Kidney (tissue), 22 donors: ENCODE measurements at places on chromosomes 3 and 15. TPM values are rescaled to one million over a fixed set of nuclear protein-coding genes. Genes with fewer than 3 reads are reported as not detected.

GRCh38 chr3:25573386-25574171, 91.1 kb downstream of the TOP2B start:
- no peak overlapping the region for H3K4me3 ChIP-seq
- H3K27ac ChIP-seq, result no peak overlapping the region
- no peaks in the 10 kb centered on the region for H3K27me3 ChIP-seq
- no peaks in the 10 kb centered on the region for H3K36me3 ChIP-seq
- no peaks in the 10 kb centered on the region for H3K4me1 ChIP-seq
- DNase-seq, result no peak

DNA sequence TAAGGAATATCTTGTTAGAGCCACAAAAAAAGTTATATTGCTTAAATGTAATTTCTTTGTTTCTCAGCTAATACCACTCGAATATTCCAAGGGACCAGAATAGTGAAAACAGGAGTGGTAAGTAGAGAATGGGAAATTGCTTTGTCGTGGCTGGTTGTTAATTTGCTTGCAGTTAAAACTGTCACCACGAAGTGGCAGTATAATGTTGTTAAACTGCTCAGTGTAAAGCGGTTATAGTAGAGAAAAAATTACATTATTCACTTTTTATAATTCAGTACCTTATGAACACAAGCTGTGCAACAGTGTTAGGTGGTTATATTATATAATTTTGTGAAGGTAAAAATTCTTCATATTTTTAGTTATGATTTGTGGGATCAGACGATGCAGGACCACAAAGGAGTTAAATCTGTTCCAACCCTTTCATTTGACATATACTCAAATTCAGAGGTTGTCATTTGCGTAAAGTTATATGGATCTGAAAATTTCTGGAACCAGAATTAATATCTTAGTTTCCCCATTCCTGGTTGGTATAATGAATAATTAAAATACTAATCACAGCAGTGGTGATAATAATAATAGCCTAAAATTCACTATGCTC, 171.8 kb downstream of the FEZF2 start:
- H3K4me3 ChIP-seq, result no peak overlapping the region
- H3K36me3 ChIP-seq, result no peaks in the 10 kb centered on the region
- no peak overlapping the region for H3K27ac ChIP-seq
- H3K27me3 ChIP-seq, result no peaks in the 10 kb centered on the region
- H3K4me1 ChIP-seq, result no peaks in the 10 kb centered on the region

DNA sequence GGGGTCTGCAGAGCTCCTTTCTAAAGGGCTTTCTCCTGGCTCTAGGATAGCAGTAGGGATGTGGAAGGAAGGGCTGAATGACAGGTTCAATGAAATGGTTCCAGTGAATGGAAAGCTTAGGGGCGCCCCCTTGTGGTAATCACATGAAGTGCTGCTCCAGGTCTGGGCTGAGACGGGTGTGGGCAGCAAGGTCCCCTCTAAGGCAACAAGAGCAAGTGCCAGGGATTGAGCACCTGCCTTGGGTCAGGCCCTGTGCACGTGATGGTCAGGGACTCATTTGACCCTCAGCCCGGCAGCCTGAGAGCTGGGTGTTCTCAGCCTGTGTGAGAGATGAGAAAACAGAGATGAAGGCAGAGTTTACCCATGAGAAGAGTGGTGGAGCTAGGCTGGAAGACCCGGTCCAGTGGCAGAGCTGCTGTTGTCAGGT, 12.1 kb upstream of the CX3CR1 start:
- DNase-seq, result peak; percentile 65
- H3K4me3 ChIP-seq, result no peak overlapping the region
- H3K4me1 ChIP-seq, result no peaks in the 10 kb centered on the region

- no peak for DNase-seq
- no peaks in the 10 kb centered on the region for H3K4me1 ChIP-seq
- H3K36me3 ChIP-seq, result no peaks in the 10 kb centered on the region
- no peaks in the 10 kb centered on the region for H3K27me3 ChIP-seq
Measured at GRCh38 chr3:80701349-80701748, 933.6 kb upstream of the ROBO1 start.

- H3K4me1 ChIP-seq, result no peaks in the 10 kb centered on the region
- DNase-seq, result no peak
- H3K27me3 ChIP-seq, result no peaks in the 10 kb centered on the region
- no peak overlapping the region for H3K4me3 ChIP-seq
- no peaks in the 10 kb centered on the region for H3K36me3 ChIP-seq
Measured at GRCh38 chr3:43117257-43117656, 11.4 kb upstream of the POMGNT2 start.

- no peaks in the 10 kb centered on the region for H3K27me3 ChIP-seq
- no peak for DNase-seq
- no peaks in the 10 kb centered on the region for H3K36me3 ChIP-seq
- no peak overlapping the region for H3K27ac ChIP-seq
Measured at GRCh38 chr3:61944726-61945125, 383.4 kb downstream of the PTPRG start.

DNA sequence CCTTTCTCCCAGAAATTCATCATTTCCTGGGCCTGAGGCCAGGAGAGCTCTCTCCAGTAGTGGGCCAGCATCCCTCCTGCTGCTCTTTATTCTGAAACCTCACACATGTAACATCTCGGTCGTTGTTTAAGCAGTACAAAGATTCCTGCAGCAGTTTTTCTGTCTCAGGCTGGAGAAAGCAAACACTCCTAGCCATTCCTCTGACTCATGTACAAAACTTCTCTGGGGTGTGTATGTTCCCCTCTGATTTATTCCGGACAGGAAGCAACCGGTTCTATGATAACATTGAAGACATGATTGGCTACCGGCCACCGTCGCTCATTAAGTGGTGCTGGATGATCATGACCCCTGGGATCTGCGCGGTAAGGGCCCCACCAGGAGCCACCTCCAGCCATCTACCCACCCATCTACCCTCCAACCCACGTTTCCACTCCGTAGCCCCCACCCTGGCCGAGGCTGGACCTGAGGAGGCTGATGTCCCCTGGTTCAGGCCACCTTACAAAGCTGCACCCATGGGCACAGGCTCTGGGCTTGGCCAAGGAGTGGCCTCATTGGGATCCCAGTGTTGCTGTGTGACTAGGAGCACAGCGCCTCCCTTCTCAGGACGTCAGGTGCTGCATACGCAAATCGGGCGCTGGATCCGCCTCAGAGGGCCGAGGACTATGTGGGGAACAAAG, 58.6 kb upstream of the SLC6A1 start:
- H3K36me3 ChIP-seq, result no peaks in the 10 kb centered on the region
- no peak for DNase-seq
- no peak overlapping the region for H3K27ac ChIP-seq
- H3K4me3 ChIP-seq, result no peak overlapping the region
- no peaks in the 10 kb centered on the region for H3K27me3 ChIP-seq

- DNase-seq, result peak; percentile 66
- H3K4me1 ChIP-seq, result no peaks in the 10 kb centered on the region
- no peak within 1 kb of the TSS for H3K27ac ChIP-seq
- H3K4me3 ChIP-seq, result no peak within 1 kb of the TSS
Measured at GRCh38 chr3:47578691-47579632, at the start of gene CSPG5. TSS of gene CSPG5 (minus strand) at chr3:47578865. CDS start at chr3:47578693, 172 bp downstream.

- peaks cover 14% of the 10 kb centered on the region for H3K4me1 ChIP-seq
- no peaks in the 10 kb centered on the region for H3K36me3 ChIP-seq
- H3K4me3 ChIP-seq, result peak overlapping the region; percentile 79
Measured at GRCh38 chr15:101250873-101251829, 697 bp downstream of the CHSY1 start.

DNA sequence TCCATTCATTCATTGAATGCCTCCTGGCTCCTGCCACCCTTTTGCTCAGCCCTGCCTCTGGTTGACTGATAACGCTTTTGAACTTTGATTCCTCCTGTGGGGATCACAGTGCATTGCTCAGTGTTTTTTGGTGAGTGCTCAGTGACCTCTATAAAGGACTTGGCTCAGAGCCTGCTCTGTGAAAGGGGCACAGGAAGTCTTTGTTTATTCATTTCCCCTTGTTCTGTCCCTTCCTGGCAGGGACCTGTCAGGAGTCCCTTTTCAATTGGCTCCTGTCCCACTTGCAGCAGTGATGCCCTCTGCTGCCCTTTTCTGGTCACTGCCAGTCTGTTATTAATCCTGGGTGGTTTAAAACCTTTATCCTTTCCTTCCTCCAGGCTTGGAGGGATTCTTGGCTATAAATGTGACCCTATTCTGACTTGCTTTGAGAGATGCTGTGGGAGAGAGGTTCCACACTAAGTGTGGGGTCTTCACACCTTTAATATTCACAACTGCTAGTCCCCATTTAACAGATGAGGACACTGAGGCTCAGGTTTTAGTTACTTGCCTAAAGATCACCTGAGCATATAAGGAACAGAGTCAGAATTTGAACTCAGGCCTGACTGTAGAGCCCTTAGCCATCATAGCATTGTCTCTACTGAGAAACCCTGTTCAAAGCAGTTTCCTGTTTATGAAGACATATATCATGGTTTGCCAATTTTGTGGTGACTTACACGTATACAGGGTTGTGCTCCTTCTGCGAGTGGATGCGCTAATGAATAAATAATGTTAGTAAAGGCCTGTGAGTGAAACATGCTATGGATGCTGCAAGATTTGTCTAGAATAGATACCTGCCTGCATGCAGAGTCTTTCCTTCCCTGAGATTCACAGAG, 23.2 kb upstream of the TATDN2 start:
- H3K27me3 ChIP-seq, result no peaks in the 10 kb centered on the region
- H3K4me1 ChIP-seq, result peaks cover 8% of the 10 kb centered on the region
- H3K27ac ChIP-seq, result no peak overlapping the region
- H3K4me3 ChIP-seq, result no peak overlapping the region
- H3K36me3 ChIP-seq, result no peaks in the 10 kb centered on the region
- DNase-seq, result peak; percentile 62

FBXW12 gene
- not detected for total RNA-seq

HOMER2 gene
- 35.8 TPM for total RNA-seq

FAM107A gene
- total RNA-seq, result 180 TPM

LMAN1L gene
- total RNA-seq, result not detected
